ENCODE measurements at places on chromosomes 1 and 21. TPM values are rescaled to one million over a fixed set of nuclear protein-coding genes. Genes with fewer than 3 reads are reported as not detected.

DNA sequence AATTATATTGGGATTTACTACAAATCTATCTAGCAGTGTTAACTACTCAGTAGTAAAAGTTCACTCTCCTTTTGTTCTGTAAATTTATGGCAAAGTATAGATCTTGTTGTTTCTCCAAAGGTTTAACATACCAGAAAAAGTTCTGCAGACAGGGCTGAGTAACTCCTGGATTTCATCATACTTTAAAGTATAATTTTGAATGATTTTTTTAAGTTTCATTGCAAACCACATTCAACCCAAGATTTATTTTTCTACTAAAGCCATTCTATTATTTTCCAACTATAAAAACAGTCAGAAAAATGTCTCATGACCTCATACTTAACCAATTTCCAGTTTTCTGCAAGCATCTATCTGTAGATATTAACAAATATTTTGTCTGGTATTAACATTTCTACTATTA is 585.8 kb upstream of the ZRANB2 start:
- no peak for DNase-seq

- DNase-seq, result no peak
Observed at GRCh38 chr1:100882698-100883097, 11.9 kb downstream of the EXTL2 start.

DNA sequence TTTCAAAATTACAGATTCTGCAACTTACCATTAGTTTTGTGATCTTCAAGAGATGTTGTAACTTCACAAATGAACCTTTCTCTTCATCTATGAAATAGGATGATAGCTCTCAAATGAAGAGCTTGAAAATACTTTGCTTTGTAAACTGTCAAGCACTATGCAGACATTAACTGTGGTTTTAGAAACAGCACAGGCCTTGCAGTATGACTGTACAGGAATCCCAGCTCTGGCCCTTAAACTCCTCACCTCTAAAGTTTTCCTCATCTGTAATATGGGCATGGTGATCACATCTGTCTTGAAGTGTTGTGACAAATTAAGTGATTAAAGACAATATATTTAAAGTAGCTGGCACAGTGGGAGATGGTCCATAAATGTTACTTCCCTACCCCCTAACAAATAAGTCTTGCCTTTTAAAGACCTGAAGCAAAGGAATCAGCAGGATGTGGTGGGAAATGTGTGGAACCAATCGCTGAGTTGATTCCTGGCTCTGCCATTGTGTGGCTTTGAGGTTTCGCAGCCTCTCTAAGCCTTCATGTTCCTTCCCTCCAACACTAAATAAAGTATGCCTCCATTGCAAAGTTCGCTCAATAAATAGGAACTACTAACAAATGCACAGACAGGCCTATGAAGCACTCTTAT is 5.5 kb upstream of the PTP4A2 start:
- DNase-seq, result no peak

NBPF6 gene
- not detected for total RNA-seq

WNT3A gene
- total RNA-seq, result not detected

Data from Calu3 (cell line).